ENCODE measurements at places on chromosomes 4 and X.

GRCh38 chr4:116598980-116599789, 486.2 kb downstream of the TRAM1L1 start:
- DNase-seq = no peak

GRCh38 chrX:47360423-47361179, 9.8 kb upstream of the ZNF157 start:
- DNase-seq = no peak

DNA sequence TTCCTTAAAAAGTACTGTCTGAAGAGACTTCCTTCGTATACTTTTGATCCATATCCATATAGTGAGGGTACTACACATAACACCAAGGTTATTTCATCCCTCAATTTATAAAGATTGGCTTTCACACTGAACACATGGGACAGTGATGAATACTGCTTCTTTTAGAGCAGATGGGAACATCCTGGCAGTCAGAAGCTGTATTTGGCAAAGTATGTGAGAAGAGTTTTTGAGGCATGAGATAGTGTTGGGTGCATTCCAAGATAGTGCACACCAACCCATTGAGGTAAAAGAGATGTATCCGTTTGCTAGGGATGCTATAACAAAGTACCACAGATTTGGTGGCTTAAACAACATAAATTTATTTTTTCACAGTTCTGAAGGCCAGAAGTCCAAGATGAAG, 141.1 kb downstream of the MOSPD2 start:
- DNase-seq = no peak

- DNase-seq = no peak
Measured at GRCh38 chr4:41822325-41822724, 73.8 kb upstream of the PHOX2B start.

DNA sequence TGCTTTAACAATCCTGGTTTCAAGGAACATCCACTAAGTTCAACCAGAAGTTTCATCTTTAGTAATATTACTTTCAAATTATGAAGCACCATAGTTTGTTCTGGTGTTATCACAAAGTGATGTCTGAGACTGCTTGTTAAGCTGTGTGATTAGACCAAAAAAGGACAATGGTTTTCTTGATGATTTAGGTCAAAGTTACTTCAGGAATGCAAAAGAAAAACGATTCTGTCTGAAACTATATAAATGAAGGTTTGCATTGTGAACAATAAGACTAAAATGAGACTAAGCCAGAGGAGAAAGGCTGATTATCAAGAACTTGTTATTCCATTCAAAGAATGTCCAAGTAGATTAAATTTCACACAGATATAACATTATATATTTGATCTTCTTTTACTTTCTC, 122.4 kb upstream of the ETNPPL start:
- DNase-seq = no peak

DNA sequence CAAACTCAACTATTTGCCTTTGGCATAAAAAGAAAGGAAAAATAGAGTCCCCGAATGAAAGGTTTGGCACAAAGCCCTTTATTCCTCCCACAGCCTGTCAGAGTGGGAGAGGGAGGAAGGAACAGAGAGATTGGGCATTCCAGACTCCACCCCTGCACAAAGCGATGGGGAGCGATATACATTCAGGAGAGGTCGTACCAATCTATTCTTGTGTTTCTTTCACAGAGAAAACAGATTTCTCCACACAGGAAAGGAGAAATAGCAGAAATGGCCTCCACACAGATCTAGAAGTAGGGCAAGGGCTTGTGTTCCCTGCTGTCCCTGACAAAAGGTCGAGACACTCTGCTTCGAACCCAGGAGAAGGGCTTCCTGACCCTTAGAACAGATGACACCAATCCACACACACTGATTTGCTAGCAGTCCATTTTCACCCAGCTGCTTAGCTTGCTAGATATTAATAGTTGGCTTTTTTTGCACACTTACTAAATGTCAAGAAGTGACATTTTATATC, 197.4 kb downstream of the MAML3 start:
- peak; percentile 26 for DNase-seq

GRCh38 chr4:28073860-28074555, 1213.4 kb downstream of the STIM2 start:
- DNase-seq = no peak

- no peak for DNase-seq
Measured at GRCh38 chrX:110914281-110914680, 118.7 kb upstream of the CHRDL1 start.

DNA sequence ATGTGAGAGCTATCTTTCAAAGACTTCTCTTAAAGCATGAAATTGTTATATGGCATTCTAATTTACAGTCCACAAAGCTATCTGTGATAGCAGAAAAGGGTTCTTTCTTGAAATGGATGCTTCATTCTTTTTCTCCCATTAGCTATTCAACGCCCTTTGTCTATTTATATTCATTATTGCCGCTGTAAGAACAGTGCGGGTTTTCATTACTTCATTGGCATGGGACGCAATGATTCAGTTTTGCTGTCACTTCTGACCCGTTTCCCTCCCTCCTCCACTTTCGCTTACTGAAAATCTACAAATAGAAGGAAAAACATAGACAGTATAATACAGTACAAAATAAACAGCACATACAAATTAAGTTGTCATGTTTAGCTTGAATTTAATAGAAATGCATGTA, 394.6 kb downstream of the PCDH7 start:
- no peak for DNase-seq

GRCh38 chrX:108332281-108332680, 105.9 kb downstream of the COL4A6 start:
- DNase-seq = no peak

DNA sequence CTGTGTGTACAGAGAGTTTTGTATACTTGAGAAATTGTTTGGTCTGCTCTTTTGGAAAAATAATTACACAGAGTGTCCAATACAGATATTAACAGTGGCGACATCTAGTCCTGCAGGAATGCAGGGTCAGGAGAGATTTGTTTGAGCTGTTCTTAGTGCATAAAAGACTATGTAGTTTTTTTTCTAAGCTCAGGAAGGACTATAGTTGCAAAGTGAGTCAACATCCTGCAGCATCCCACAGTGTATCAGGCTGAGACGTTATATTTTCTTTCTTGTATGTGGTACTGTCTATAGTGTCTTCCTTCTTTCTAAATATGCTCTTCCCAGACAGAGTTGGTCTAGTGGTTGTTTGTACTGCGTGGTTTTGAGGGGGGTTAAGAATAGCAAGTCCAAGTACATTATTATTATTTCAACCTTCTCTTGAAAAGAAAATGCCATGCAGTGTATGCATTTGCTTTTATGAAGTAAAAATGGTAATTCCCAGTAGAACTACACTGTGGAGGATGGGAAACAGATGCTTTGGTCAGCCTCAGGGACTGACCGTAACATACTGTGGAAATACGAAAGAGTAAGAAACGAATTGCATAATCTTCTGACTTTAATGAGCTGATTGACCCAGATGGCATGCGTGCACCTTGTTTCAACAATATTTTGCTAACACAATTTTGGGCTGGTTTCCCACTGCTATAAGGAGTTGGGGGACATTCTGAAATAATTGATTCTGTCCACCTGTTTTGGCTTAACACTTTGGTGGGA, 67.4 kb downstream of the DMP1 start:
- DNase-seq = no peak

- DNase-seq = peak; percentile 44
Measured at GRCh38 chr4:10096201-10096977, 20.2 kb downstream of the WDR1 start.

- DNase-seq = no peak
Measured at GRCh38 chr4:24001486-24002329, 111.9 kb upstream of the PPARGC1A start.

GRCh38 chr4:67288964-67289363, 256.3 kb downstream of the CENPC start:
- DNase-seq = no peak

GRCh38 chr4:85703096-85703495, 228.1 kb downstream of the ARHGAP24 start:
- DNase-seq = no peak

GRCh38 chr4:42512226-42512625, 114.9 kb downstream of the SHISA3 start:
- no peak for DNase-seq

Measured in occipital lobe (tissue), 3 donors.